PC-3 (cell line): ENCODE measurements at places on chromosomes 16 and 17. TPM values are rescaled to one million over a fixed set of nuclear protein-coding genes. Genes with fewer than 3 reads are reported as not detected.

GRCh38 chr17:58338841-58339754 lies 10.5 kb upstream of the TSPOAP1 start:
- H3K36me3 ChIP-seq, result peaks cover 4% of the 10 kb centered on the region; the same call in 1 of the 2 replicates
- no peak overlapping the region for H3K27ac ChIP-seq

GRCh38 chr16:58733248-58733670 lies 857 bp downstream of the GOT2 start:
- H3K4me1 ChIP-seq, result peaks cover 10% of the 10 kb centered on the region
- peak overlapping the region; percentile 58 for H3K27ac ChIP-seq
- peak overlapping the region; percentile 85 for H3K4me3 ChIP-seq
- H3K27me3 ChIP-seq, result no peaks in the 10 kb centered on the region
- no peak for DNase-seq

GRCh38 chr17:40251576-40251975 lies 32.5 kb downstream of the WIPF2 start:
- H3K27ac ChIP-seq, result peak overlapping the region; percentile 68
- H3K4me1 ChIP-seq, result peaks cover 13% of the 10 kb centered on the region
- H3K27me3 ChIP-seq, result no peaks in the 10 kb centered on the region
- peak; percentile 89 for DNase-seq
- no peaks in the 10 kb centered on the region for H3K36me3 ChIP-seq
- H3K4me3 ChIP-seq, result no peak overlapping the region

- no peaks in the 10 kb centered on the region for H3K36me3 ChIP-seq
- no peak for DNase-seq
- H3K4me1 ChIP-seq, result no peaks in the 10 kb centered on the region
- no peak overlapping the region for H3K27ac ChIP-seq
- H3K4me3 ChIP-seq, result no peak overlapping the region
These were observed 9.1 kb downstream of the ZNF423 start for GRCh38 chr16:49846800-49847199.

DNA sequence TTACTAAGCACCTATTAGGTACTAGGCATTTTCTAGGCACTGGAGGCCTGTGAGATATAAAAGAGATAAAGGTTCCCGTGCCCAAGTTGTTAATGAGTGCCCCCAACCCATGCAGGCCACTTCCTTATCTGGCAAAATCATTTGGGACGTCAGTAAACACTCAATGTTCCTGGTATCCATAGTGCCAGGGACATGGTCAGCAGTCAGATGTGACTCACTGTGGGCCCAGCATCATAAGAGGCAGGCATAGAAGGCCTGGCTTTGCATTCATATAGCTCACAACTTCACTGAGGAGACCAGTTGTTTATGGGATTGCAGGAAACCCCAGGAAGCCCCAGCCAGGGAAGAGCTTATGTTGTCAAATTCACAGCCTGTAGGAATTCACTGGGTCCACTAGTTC lies 81.1 kb downstream of the MRC2 start:
- H3K27ac ChIP-seq, result no peak overlapping the region
- no peaks in the 10 kb centered on the region for H3K36me3 ChIP-seq
- peaks cover 18% of the 10 kb centered on the region for H3K4me1 ChIP-seq
- H3K4me3 ChIP-seq, result no peak overlapping the region
- no peaks in the 10 kb centered on the region for H3K27me3 ChIP-seq
- DNase-seq, result no peak

GRCh38 chr17:77890771-77891170 lies 67.7 kb upstream of the TNRC6C start:
- H3K36me3 ChIP-seq, result no peaks in the 10 kb centered on the region
- H3K27me3 ChIP-seq, result peaks cover 54% of the 10 kb centered on the region
- no peak overlapping the region for H3K27ac ChIP-seq
- peaks cover 10% of the 10 kb centered on the region; the same call in 1 of the 2 replicates for H3K4me1 ChIP-seq
- DNase-seq, result no peak
- H3K4me3 ChIP-seq, result no peak overlapping the region

DNA sequence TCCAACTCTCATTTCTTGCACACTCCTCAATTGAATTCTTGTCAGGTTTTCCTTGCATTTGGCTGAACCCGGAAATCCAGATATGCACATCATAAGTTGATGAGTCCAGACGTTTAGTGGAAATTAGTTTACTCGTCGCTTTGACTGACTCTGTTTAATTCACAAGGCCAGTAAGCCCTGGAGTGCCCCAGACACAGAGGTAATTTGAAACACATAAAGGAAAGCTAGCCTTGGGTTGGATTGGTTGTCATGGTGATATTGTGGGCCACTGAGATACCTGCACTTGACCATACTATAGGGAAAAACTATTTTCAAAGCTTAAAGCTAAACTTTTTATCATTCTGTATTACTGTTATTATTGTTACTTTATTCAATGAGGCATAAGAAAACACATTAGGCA lies 178.3 kb upstream of the CA10 start:
- no peaks in the 10 kb centered on the region for H3K4me1 ChIP-seq
- no peaks in the 10 kb centered on the region for H3K27me3 ChIP-seq
- no peak overlapping the region for H3K27ac ChIP-seq
- no peak for DNase-seq
- no peaks in the 10 kb centered on the region for H3K36me3 ChIP-seq

- no peaks in the 10 kb centered on the region for H3K27me3 ChIP-seq
- peak within 1 kb of the TSS; percentile 10 for H3K4me3 ChIP-seq
- H3K27ac ChIP-seq, result peak within 1 kb of the TSS; percentile 53
- peak; percentile 90 for DNase-seq
These were observed at the start of gene MILR1 for GRCh38 chr17:64448665-64449512. Gene MILR1 (plus strand): TSS chr17:64449115. CDS start chr17:64449169, 54 bp downstream.

GRCh38 chr17:38872027-38872511 lies 2.2 kb downstream of the LASP1 start:
- H3K27me3 ChIP-seq, result no peaks in the 10 kb centered on the region
- peaks cover 25% of the 10 kb centered on the region for H3K4me1 ChIP-seq
- H3K27ac ChIP-seq, result peak overlapping the region; percentile 42
- no peaks in the 10 kb centered on the region for H3K36me3 ChIP-seq
- DNase-seq, result no peak

Gene CCL7
- not detected in 2 replicates for total RNA-seq

Gene FLOT2
- 23.1 and 34.7 TPM in 2 replicates for total RNA-seq

Gene NFATC2IP
- 33.3 and 43.9 TPM in 2 replicates for total RNA-seq

Gene SBK1
- total RNA-seq, result 0.95 and 1.5 TPM in 2 replicates

Gene PLA2G10
- 0.22 TPM in 1 of 2 replicates, not detected in the other for total RNA-seq

Gene PPP1R1B
- total RNA-seq, result 2.9 and 3.1 TPM in 2 replicates
